ENCODE measurements at places on chromosomes 4 and X.

DNA sequence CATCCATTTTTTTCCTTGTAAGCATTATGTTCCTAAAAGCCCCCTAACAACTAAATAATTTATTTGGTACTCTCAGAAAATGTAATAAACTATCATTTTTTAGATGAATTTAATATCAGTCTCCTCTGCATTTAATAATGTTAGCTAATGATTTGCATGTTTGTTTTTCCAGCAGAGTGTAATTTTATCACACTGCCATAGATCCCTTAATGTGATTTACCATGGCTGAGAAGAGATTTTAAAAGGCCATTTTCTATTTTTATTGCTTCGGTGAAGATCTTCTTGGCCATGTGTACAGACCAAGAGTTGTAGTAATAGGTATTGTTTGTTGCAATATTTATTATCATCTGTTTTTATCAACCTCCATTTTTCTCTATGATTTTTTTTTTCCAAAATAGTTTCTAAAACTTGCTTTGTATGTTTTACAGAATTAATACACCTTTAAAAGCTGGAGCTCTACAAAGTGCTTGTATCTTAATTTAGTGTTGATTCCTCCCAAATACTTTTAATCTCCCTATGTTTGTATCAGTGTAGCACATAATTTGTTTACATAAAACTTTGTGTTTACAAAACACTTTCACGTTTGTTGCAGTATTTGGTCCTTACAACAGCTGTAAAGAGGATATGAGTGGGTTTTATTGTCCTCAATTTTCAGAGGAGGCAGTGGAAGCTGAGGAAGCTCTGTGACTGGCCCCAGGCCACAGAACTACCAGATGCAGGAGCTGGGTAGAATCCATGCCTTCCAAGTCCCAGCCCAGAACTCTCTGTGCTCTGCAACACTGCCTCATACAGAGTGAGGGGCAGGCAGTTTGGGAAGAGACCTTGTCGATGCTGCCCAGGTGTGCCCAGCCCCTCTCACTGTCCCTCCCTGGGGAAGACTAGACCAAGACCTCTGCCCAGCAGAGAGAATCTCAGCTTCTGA, 58.1 kb downstream of the FAM114A1 start:
- no peak for DNase-seq

- DNase-seq = no peak
Observed at GRCh38 chr4:108477527-108478108, 142.8 kb upstream of the RPL34 start.

- DNase-seq = peak; percentile 39
Observed at GRCh38 chr4:72567821-72568675, 973 bp downstream of the ADAMTS3 start.

DNA sequence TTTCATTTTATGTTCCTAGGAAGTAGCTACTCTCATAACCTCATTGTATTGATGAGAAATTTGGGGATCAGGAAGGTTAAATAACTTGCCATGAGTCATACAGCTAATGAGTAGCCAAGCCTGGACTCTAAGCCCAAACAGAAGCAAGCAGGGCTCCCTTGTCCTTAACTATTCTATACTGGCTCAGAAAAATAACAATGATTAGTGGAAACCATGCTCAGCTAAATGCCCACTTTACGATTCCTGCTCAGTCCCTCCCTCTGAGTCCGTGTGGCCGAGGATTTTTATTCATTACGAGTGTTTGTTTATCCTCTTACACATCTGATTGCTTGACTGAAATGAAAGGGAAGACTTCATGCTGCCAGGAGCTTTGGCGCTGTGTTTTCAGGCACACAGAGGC, 100.9 kb downstream of the SLC34A2 start:
- DNase-seq = no peak

DNA sequence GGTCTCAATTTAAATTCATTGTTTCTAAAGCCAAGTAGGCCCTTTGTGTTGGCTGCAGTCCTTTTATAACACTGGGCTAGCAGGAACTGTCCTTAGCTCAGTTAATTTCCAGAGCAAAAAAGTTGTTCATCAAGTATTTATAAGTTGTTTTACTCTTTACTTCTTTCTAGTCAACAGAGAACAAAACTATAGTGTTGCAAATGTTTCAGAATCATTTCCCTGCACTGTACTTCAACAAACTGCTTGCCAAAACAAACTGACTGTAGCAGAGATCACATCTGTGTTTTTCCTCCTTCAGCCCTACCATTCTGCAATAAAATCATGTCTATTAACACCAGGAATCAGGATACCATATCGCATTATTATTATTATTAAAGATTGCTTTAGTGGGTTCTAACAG, 168.5 kb upstream of the SH3RF1 start:
- no peak for DNase-seq

- no peak for DNase-seq
Observed at GRCh38 chr4:65018313-65018712, 609.1 kb upstream of the TECRL start.

DNA sequence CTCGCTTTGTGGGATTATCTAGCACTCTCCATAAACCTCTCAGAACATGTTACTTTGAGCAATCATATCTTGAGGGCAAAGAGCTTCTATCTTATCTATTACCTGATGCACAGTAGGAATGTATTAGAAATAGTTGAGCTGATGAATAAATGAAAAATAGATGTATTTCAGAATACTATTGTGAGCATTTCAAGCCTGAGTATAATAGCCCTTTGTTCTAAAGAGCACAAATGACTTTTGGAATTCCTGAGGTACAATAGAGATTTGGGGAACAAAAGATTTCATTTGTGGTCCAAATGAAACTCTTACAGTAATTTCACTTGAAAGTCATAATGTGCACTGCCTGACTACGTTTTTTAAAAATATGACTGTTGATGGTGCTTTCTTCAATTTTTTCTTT, 159.5 kb downstream of the UGT8 start:
- DNase-seq = no peak

GRCh38 chr4:173934201-173934600, 349.3 kb downstream of the FBXO8 start:
- no peak for DNase-seq
